ENCODE measurements at places on chromosomes 11 and 22. TPM values are rescaled to one million over a fixed set of nuclear protein-coding genes. Genes with fewer than 3 reads are reported as not detected.

- no peak for DNase-seq
- H3K27ac ChIP-seq: no peak overlapping the region
- peaks cover 94% of the 10 kb centered on the region for H3K4me1 ChIP-seq
- no peaks in the 10 kb centered on the region for H3K27me3 ChIP-seq
- no peaks in the 10 kb centered on the region for H3K36me3 ChIP-seq
These were observed 16.2 kb downstream of the ARHGEF12 start for GRCh38 chr11:120352405-120352804.

DNA sequence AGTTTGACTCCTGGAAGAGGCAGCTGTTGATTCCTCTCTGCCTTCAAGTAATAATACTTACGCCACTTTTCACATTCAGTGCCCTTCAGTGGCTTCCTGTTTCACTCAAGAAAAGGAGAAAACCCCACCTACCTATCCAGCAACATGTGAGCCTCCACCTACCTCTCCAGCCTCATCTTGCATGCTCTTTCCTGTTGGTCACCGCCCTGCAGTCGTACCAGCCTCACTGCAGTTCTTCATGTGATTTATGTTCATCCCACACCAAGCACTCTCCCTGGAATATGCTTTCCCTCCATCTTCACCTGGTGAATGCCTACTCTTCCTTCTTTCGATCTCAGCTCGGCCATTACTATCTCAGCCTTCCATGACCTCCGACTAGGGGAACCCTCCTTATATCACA lies 21.8 kb upstream of the YWHAH start:
- H3K36me3 ChIP-seq: no peaks in the 10 kb centered on the region
- no peak overlapping the region for H3K27ac ChIP-seq
- H3K4me3 ChIP-seq: no peak overlapping the region
- peaks cover 6% of the 10 kb centered on the region for H3K4me1 ChIP-seq
- H3K27me3 ChIP-seq: peaks cover 9% of the 10 kb centered on the region

The RIBC2 gene
- total RNA-seq: not detected

The RAG2 gene
- not detected for total RNA-seq

The WNT11 gene
- total RNA-seq: 22.7 TPM

DNA sequence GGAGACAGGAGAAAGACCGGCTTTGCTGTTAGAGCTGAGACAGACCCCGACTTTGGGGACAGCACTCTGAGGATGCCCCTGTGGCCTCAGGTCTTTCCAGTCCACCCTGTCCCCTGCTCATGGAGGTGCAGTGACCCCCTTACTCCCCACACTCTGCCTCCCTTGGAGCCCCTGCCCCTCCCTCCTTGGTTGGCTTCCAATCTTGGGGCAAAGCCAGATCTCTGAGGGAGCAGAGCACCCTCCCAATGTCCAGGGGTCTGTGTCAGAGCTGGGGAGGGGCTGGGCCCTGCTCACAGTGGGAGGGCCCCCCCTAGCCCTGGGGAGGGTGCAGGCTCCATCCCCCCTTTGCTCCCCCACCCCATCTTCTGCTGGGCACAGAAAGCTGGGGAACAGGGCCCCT lies 50.0 kb downstream of the IGLL1 start:
- H3K36me3 ChIP-seq: no peaks in the 10 kb centered on the region
- H3K27me3 ChIP-seq: peaks cover 7% of the 10 kb centered on the region
- peaks cover 5% of the 10 kb centered on the region for H3K4me1 ChIP-seq
- H3K4me3 ChIP-seq: no peak overlapping the region

- no peaks in the 10 kb centered on the region for H3K36me3 ChIP-seq
- H3K4me3 ChIP-seq: no peak overlapping the region
These were observed 6.8 kb upstream of the ACY3 start for GRCh38 chr11:67657300-67657699.
